ENCODE measurements at places on chromosomes 5 and 9. TPM values are rescaled to one million over a fixed set of nuclear protein-coding genes. Genes with fewer than 3 reads are reported as not detected.

GRCh38 chr5:66908230-66908629 is 288.4 kb downstream of the CD180 start:
- no peak overlapping the region for H3K27ac ChIP-seq
- H3K4me1 ChIP-seq = no peaks in the 10 kb centered on the region
- no peak overlapping the region for H3K4me3 ChIP-seq
- DNase-seq = no peak
- no peaks in the 10 kb centered on the region for H3K36me3 ChIP-seq
- no peaks in the 10 kb centered on the region for H3K27me3 ChIP-seq

GRCh38 chr5:174570662-174571061 is 153.7 kb upstream of the MSX2 start:
- no peak for DNase-seq
- H3K27me3 ChIP-seq = no peaks in the 10 kb centered on the region
- H3K4me3 ChIP-seq = no peak overlapping the region
- no peak overlapping the region for H3K27ac ChIP-seq

Gene CARTPT
- total RNA-seq = not detected

Gene GABRP
- not detected for total RNA-seq

Gene C9
- under 0.01 TPM for total RNA-seq

Gene DMRT3
- not detected for total RNA-seq

Gene TJP2
- 41.1 TPM for total RNA-seq

Gene ORM2
- not detected for total RNA-seq
